ENCODE measurements at places on chromosomes 5 and 9. TPM values are rescaled to one million over a fixed set of nuclear protein-coding genes. Genes with fewer than 3 reads are reported as not detected.

The FST gene
- total RNA-seq: not detected

The ZNF454 gene
- total RNA-seq: 0.07 TPM

The DAB2 gene
- total RNA-seq: not detected

The RBM18 gene
- 24.5 TPM for total RNA-seq

The GDA gene
- total RNA-seq: not detected

The IFNA13 gene
- total RNA-seq: not detected

The PRLR gene
- not detected for total RNA-seq

The CARTPT gene
- not detected for total RNA-seq

The TAF11L3 gene
- not detected for total RNA-seq

The PCDHGA8 gene
- 0.18 TPM for total RNA-seq

The PPP1R2B gene
- 0.57 TPM for total RNA-seq

The MRPL36 gene
- total RNA-seq: 54.6 TPM

The LAMC3 gene
- 0.05 TPM for total RNA-seq

The TJP2 gene
- 31.9 TPM for total RNA-seq

The STKLD1 gene
- total RNA-seq: 0.59 TPM

The TSLP gene
- not detected for total RNA-seq

The LCN15 gene
- total RNA-seq: not detected

The EPB41L4A gene
- 0.70 TPM for total RNA-seq

The OLFML2A gene
- not detected for total RNA-seq

The DRD1 gene
- total RNA-seq: not detected

The PTGDS gene
- 6.7 TPM for total RNA-seq

The SLC22A4 gene
- total RNA-seq: 0.30 TPM

The LHX3 gene
- total RNA-seq: not detected

The LRRC19 gene
- total RNA-seq: not detected

The PLAA gene
- 37.9 TPM for total RNA-seq

The STK32A gene
- total RNA-seq: not detected

Measured in T-helper 2 cell treated with Interferon-gamma antibody and Interleukin-4, amounts not matched to agents 100 ng/mL and 5 ng/mL, for 36 hours (primary cell).